ENCODE measurements at places on chromosomes 5 and 9. TPM values are rescaled to one million over a fixed set of nuclear protein-coding genes. Genes with fewer than 3 reads are reported as not detected.

DNA sequence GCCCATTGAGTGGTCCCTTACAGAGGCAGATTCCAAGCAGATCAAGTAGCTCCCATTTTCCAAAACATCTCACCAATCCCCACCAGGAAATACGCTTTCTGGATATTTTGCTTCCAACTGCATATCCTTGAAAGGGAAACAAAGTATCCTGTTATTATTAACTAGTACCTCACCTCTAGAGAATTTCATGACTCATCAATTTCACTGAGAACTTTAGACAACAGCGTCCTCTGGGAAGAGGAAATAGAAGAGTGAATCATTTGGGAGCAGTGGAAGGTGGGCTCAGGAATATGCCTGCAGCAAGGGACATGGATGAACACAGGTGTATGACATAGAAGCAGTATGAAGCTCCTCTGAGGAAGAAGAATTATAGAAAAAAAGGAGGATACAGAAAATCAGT, 186.7 kb downstream of the MARCHF11 start:
- DNase-seq, result no peak

DNA sequence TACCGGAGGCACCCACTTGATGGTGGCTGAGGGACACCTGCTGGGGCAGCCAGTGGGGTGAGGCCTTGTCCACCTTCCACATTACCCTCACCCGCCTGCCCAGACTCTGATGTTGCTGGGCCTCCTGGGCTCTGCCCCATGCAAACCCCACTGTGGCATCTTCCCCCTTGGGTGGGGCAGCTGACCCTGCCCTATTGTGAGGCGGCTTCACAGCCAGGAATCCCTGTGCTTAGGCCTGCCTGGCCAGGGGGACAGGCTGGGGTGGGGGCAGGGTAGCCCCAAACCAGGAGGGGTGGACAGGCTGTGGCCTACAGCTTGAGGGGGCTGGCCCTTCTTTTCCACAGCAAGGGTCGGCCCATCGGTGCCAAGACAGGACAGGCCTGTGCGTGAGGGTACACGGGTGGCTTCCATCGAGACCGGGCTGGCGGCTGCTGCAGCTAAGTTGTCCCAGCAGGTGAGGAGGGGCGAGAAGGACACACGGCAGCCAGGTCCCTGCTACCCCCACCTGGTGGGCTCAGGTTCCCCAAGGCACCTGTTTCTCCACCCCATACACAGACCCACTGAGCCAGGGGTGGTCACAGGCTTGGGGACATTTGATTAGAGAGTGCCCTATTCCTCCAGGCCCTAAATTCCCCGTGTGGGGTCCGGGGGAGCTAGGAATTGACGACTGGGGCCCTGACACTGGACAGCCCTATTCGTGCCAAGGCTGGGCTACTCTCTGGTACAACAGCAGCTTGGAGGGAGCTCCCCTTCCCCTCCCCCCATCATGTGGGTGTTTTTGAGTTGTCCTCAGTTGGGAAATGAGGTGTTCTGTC, 99.2 kb downstream of the PHF2 start:
- no peak for DNase-seq

GRCh38 chr9:78010445-78010844, 21.2 kb downstream of the GNAQ start:
- DNase-seq, result no peak

GRCh38 chr5:144457160-144457559, 286.5 kb downstream of the KCTD16 start:
- no peak for DNase-seq

GRCh38 chr5:68720884-68721610, 372.8 kb upstream of the SLC30A5 start:
- DNase-seq, result no peak

DNA sequence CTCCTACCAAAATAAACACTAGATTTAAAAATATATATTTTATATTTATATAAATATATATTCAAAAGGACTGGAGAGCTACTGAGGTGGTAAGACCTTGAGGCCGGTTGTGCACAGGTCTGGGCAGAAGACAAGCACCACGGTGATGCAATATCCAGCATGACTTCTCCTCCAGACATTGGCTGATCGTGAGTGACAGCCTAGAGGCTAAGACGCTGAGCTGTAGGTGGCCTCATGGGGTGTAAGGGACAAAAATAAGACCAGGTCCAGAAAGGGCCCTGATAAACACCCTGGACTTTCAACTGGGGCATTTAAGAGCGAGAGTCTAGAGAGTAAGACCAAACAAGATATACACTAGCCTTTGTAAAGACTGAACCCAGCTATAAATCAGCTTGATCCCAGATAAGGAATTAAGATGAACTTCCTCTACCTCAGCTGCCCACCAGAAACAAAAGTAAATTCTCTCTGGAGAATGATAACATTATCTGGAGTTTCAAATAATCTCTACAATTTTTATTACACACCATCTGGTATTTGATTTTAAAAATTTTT, 14.2 kb upstream of the C5orf47 start:
- DNase-seq, result no peak

DNA sequence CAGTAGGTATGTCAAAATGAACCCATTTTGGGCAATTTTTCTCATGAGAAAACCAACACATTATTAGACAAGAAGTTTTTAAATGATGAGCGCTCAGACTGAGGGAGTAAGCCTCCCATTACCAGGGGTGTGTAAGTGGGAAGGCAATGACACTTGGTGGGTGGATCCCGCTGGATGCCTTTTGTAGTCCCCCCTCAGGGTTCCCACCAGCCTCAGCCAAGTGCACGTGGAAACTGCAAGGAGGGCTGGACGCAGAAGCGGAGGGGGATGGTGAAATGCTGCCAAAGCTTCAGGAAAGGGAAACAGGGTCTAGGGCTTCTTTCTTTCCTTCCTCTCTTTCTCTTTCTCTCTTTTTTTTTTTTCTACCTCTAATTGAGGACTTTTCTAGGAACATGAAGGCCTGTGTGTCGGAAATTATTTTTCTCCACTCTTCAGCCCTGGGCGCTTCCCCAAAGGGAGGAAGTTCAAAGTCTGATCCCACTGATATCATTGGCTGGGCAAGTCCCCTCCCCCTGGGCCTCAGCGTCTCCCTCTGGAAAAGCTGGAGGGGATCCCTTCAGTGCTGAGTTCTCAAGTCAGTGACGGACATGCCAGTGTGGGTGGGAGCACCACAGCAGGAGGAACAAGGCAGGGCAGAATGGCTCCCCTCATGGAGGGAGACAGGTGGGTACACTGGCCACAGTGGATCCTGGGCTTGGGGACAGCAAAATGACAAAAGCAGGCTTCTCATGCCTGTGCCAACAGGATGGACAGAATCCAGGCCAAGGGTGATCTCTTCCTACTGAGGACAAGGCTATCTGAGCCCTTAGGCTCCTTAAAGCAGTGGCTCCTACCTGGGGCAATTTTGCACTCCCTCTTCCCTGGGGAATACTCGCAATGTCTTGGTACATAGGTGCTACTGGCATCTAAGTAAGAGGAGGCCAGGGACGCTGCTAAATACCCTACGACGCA, 23.9 kb upstream of the SLC25A51 start:
- no peak for DNase-seq

DNA sequence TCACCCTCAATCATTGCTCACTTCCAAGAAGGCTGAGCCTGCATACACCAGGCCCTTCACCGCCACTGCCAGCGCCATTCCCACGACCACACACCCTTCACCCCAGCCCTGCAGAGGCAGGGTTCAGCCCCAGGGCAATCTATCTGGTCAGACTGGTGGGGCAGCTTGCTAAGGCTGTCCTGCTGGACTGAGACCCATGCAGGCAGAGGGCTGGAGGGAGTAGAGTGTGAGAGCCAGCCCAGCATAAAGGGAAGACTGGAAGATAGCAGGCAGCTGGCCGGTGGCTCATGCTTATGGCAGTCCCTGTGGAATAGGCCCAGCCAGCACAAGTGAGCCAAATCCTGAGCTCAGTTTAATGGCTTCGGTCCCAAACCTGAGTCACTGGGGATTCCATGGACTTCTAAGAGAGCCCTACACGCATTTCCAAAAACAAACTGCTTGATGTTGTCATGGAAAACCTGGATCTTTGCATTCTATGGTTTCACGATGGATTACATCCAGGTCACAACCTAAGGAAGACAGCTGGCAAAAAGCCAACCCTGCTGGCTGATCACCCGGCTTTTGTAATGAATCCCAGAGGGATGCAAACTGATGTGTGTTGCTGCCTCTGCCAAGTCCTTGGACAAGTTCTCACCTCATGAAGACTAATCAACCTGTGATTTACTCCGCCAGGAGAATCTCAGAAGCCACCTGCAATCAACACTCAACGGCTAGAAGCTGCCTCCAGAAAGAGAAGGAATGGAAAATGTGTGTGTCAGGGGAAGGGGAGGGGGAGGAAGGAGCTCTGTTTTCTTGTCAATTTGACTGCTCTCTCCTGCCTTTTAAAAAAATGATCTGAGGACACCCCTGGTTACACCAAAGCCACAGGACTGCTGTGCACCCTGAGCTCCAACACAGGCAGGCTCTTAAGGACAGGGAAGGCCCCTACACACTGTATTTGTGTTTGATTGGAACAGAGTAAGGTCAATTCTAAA, 143.6 kb downstream of the LHFPL2 start:
- peak; percentile 70 for DNase-seq

- DNase-seq, result no peak
Measured at GRCh38 chr9:7342229-7342628, 457.3 kb downstream of the DMAC1 start.

- no peak for DNase-seq
Measured at GRCh38 chr5:176167800-176168199, 70.4 kb upstream of the SIMC1 start.

GRCh38 chr5:96036301-96036700, 74.7 kb upstream of the ELL2 start:
- no peak for DNase-seq

The PCDHGA8 gene
- total RNA-seq, result 9.1 TPM

The PCDHA1 gene
- 0.21 TPM for total RNA-seq

The ERBIN gene
- total RNA-seq, result 225 TPM

DNA sequence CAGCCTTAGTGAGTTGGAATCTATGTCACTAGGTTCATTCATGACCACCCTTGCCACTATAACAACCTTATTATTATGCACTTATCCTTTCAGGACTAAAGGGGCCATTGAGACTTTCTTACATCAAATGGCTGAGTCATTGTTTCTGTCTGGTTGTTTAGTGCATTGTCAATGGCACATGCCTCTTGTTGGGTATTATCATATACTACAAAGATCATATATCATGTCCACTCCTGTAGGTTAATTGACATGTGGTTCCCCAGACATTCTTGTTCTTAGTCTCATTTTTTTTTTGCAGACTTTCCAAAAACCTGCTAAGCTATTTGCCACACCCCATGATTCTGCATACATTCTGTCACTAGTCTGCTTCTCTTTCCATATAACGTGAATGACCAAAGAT, 66.7 kb upstream of the PRDM9 start:
- DNase-seq, result no peak

The PAPPA gene
- 5.9 TPM for total RNA-seq

DNA sequence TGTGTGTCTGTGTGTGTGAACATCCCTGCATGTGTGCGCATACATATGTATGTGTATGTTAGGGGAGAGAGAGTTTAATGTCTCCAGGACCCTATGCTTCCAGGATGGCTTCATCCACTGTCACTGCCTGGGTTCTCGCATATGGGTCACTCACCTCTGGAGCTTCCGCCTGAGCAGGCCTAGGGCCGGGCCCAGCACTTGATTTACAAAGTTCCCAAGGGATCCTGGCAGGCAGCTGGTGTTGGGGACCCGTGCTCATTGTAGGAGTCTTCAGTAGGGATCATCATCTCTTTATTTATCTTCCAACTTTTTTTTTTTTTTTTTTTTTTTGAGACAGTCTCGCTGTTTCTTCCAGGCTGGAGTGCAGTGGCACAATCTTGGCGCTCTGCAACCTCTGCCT, 13.0 kb downstream of the TBC1D13 start:
- DNase-seq, result no peak
